ENCODE measurements at places on chromosomes 7 and 10.

DNA sequence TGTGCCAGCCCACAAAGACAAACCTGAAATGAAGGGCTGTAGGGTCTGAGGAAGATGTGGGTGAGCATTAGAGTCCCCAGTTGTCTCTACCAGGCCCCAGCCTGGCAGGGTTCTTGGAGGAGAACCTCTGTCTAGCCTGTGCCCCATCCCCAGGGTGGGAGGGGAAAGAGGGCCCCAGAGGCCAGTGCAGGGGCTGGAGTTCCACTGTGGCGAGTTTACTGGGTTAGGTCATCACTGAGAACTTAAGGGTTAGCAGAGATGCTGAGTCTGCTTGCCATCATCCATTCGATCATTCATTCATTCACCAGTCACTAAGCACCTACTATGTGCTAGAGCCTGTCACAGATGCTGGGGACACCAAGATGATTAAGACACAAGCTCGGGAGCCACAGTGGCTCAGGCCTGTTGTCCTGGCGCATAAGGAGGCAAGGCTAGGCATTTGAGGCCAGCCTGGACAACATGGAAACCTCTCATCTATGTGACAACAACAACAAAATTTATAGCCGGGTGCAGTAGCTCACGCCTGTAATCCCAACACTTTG, 2.6 kb downstream of the ANKRD2 start:
- no peak for DNase-seq

DNA sequence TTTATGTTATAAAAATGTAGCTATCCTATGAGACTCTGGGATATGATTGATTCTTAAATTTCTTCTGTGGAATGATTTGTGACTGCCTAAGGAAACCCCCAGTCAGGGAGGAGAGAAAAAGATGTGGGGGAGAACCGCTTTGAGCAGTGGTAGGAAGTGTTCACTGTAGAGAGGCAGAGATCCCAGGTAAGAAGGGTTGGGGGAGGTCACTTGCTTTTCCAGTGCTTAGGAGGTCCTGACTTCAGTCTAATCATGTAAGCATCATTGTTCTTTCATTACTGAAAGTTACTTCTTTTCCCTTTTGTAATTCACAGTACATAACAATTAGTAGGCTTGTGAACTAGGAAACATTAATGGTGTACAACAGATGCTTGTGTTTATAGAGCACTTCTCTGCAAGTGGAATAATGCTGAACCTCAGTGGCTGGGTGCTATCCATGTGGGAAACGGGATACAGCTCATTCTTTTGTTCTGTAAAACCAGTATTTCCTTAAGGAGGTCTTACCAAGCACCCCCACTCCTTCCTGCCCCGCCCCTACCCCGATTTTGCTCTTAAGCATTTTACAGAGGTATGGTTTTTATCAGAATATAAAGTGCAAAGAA, 165.4 kb downstream of the ST7 start:
- no peak for DNase-seq

DNA sequence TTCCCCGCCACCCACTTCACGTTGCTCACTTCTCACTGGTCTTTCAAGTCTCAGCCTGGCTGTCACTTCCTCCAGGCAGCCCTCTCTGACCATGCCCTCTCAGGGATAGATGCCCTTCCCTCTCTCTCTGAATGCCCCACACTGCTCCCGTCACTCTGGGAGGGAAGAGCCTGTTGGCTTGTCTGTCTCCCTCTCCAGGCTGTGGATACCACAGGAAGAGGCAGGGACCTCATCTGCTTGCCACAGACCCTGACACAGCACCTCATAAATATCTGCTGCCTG, 93.1 kb downstream of the OAT start:
- DNase-seq: no peak

GRCh38 chr7:91457208-91457607, 193.0 kb downstream of the FZD1 start:
- DNase-seq: no peak

GRCh38 chr10:58152673-58153263, 114.9 kb downstream of the IPMK start:
- peak; percentile 39 for DNase-seq

DNA sequence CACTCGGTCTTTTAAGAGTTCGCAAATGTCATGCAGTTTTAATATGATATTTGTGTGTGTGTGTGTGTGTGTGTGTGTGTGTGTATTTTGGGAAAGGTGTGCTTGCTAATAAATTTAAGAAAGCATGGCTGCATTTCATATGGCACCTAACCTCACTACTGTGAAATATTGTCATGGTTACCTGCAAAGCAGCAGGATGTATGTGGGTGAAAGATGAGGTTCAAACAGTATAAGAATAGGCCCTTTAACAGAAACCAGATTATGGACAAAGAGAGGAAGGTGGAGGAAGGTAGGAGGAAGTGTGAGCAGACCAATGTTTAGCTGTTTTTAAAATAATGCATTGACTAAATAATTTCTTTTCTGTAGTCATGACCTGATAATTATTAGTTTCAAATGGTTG, 73.5 kb upstream of the CACNA2D1 start:
- no peak for DNase-seq

- DNase-seq: no peak
Measured at GRCh38 chr7:28349637-28350036, 62.7 kb upstream of the CREB5 start.

DNA sequence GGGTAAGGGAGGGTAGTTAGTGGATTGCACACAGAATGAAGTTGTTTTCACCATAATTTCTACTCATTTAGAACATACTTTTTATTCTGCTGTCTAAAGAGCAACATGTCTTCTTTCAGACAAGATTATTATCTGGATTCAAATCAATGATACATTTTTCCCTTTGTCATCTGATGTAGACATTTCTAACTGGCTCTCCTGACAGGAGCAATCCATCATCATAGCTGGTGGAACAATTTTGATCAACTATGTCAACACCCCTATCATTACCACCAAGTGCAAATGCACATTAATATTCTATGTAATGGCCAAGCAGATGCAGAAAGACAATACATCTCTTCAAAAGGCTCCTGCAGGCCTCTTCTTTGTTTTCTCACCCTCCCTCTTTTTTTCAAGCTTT, 672.9 kb upstream of the LRRTM3 start:
- no peak for DNase-seq

DNA sequence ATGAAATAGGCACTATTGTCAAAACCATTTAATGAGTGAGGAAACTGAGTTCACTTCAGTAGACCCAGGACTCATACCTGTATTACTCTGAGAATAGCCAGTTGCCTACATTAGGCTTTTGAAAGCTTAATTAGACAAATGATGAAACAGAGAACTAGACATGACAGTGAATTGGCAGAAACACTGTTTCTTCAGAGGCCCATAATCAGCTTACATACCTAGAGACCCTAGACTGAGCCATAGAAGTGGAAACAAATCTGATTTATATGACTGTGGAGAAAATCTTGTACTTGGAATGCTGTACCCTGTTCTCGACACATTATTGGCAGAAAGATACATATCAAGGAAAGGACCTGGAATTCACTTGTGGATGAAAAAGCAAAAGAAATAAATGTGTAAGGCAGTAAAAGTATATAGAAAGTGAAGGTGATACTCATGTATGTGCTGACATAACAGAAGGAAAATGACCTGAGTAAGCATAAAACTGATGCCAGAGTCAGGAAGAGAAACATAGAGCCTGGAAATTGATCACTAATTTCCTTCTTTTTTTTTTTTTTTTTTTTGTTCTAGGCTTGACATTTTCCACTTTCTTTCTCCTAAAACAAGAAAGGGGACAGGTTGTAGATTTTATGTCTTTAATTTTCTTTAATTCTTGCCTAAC, 251.5 kb downstream of the BICC1 start:
- no peak for DNase-seq

All from neuronal stem cell (in vitro differentiated cells).